Mesothelial cell of epicardium (in vitro differentiated cells): ENCODE measurements at places on chromosomes 7 and 10.

GRCh38 chr7:135322571-135323340 is 89.1 kb downstream of the STRA8 start:
- H3K36me3 ChIP-seq: no peaks in the 10 kb centered on the region
- H3K27me3 ChIP-seq: peaks cover 7% of the 10 kb centered on the region
- H3K4me3 ChIP-seq: no peak overlapping the region
- peaks cover 13% of the 10 kb centered on the region for H3K4me1 ChIP-seq
- no peak for DNase-seq

DNA sequence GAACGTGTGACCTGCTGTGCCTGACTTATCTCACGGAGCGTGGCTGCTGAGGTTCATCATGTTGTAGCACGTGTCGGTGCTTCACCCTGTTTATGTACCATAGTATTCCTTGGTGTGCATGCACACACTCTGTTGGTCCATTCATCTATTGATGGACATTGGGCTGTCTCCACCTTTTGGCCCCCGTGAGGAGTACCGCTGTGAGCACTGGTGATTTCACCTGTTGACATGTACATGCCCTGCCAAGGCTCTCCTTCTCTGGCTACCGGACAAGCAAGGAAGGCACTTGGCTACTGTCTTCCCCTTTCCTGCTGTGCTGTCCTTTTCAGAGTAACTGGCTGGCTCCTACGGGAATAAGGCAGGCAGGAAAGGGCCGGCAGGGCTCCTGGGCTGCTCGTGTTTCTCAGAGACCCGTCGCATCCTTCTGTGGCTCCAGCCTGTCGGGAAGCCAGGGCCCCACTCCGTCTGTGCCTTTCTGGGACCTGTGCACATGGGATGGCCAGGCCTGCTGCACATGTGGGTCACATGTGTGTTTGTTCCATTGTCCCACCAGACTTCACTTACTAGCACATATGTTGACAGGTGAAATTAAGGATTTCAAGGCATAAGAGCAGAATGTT is 17.8 kb upstream of the TBRG4 start:
- no peak overlapping the region for H3K4me3 ChIP-seq
- H3K27ac ChIP-seq: no peak overlapping the region
- no peak for DNase-seq
- H3K36me3 ChIP-seq: no peaks in the 10 kb centered on the region
- no peaks in the 10 kb centered on the region for H3K4me1 ChIP-seq

DNA sequence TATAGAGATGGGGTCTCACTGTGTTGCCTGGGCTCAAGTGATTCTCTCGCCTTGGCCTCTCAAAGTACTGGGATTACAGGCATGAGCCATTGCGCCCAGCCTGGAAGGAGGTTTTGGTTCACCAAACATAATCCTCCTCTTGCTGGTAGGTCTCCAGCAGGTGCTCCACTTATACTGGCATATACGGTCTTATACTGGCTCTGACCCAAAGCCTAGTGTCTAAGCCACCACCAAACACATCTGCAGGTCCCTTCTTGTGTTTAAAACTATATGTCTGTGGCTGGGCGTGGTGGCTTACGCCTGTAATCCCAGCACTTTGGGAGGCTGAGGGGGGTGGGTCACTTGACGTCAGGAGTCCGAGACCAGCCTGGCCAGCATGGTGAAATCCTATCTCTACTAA is 5.4 kb downstream of the MBLAC1 start:
- no peak overlapping the region for H3K4me3 ChIP-seq
- peaks cover 13% of the 10 kb centered on the region for H3K4me1 ChIP-seq
- H3K27me3 ChIP-seq: no peaks in the 10 kb centered on the region
- no peak overlapping the region for H3K27ac ChIP-seq
- DNase-seq: no peak

DNA sequence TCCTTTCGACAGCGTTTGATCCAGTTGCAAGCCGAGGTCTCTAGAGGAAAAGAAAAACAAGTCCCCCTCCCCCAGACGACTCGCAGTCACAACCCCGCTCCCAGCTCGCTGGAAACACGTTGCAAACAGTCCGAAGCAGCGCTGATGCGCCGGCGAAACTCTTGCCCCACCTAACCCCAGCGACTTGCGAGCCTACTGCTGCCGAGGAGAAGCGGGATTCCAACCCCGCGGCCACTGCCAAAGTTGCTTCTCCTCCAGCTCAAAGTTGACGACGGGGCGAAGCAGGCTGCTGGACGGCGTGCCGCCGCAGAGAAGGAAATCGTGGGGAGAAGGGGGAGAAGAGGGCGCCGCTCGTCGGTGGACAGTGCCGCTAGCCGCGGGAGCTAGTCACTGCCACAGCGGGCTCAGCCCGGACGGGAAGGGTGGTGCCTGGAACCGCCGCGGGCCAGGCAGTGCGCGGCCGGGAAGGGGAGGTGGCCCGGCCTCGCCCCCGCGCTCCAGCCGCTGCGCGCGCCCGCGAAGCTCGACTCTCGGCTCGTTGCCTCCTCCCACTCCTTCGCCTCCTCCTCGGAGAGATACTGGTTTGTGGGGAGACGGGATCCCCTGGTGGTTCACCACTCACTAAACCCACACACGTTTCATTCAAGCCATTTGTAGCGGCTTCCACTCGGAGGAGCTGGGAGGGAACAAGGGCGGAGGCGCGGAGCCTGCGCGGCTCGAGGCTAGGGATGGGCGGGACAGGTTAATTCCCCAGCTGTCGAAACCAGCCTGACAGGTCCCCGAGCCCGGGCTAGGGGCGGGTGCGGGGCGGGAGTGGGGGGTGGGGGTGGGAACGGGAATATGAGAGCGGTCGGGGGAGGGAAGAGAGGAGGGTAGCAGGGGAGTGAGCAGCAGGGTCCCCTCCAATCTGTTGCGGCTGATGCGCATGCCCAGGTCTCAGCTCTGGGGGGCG is at the start of gene GPR37:
GPR37 (minus strand) TSS at position 392 of the 952 bp plus-strand sequence. CDS start 816 bp downstream, outside the sequence.
- peaks cover 28% of the 10 kb centered on the region for H3K27me3 ChIP-seq
- peaks cover 3% of the 10 kb centered on the region for H3K36me3 ChIP-seq
- peak; percentile 51 for DNase-seq
- H3K4me3 ChIP-seq: peak within 1 kb of the TSS; percentile 84
- H3K27ac ChIP-seq: peak within 1 kb of the TSS; percentile 93
- H3K4me1 ChIP-seq: peaks cover 20% of the 10 kb centered on the region
